MCF 10A (cell line): ENCODE measurements at places on chromosomes 2 and 18. TPM values are rescaled to one million over a fixed set of nuclear protein-coding genes. Genes with fewer than 3 reads are reported as not detected.

DNA sequence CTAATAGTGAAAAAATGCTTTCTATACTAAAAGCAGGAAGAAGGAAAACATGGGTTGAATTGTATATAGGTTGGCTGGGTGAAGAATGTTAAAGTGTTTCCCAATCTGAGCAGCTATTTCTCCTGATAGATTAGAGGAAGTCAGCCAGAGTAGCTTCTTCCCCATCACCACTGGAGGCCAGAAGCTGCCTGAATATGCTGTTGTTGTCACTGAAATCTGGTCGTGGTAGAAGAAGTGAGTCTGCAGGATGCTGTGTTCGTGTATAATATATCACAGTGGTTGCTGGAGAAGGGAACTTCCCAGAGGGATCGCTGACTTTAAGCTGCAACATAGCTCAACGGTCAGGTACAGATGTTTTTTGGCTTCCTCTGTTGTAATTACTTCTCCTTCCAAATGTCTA, 247.5 kb upstream of the LRATD1 start:
- no peaks in the 10 kb centered on the region for H3K4me1 ChIP-seq
- no peak overlapping the region for H3K4me3 ChIP-seq
- H3K36me3 ChIP-seq: no peaks in the 10 kb centered on the region
- no peak for DNase-seq
- no peak overlapping the region for H3K27ac ChIP-seq

DNA sequence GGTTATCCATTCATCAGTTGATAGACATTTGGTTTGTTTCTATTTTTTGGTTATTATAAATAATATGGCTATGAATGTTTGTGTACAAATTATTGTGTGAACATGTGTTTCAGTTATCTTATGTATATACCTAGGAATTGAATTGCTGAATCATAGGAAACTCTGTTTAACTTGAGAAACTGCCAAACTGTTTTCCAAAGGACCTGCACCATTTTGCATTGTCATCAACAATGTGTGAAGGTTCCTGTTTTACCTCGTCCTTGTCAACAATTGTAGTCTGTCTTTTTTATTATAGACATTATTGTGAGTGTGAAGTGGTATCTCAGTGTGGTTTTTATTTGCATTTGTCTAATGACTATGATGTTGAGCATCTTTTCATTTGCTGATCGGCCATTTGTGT, 17.1 kb downstream of the PDK1 start:
- no peaks in the 10 kb centered on the region for H3K27me3 ChIP-seq
- no peak overlapping the region for H3K4me3 ChIP-seq
- no peaks in the 10 kb centered on the region for H3K4me1 ChIP-seq
- H3K36me3 ChIP-seq: peaks cover 77% of the 10 kb centered on the region
- no peak overlapping the region for H3K27ac ChIP-seq
- DNase-seq: no peak

- H3K27ac ChIP-seq: no peak overlapping the region
- peaks cover 92% of the 10 kb centered on the region for H3K36me3 ChIP-seq
- H3K4me3 ChIP-seq: no peak overlapping the region
- H3K27me3 ChIP-seq: no peaks in the 10 kb centered on the region
- peaks cover 20% of the 10 kb centered on the region for H3K4me1 ChIP-seq
- no peak for DNase-seq
Measured at GRCh38 chr2:28906376-28906775, 11.9 kb downstream of the WDR43 start.

DNA sequence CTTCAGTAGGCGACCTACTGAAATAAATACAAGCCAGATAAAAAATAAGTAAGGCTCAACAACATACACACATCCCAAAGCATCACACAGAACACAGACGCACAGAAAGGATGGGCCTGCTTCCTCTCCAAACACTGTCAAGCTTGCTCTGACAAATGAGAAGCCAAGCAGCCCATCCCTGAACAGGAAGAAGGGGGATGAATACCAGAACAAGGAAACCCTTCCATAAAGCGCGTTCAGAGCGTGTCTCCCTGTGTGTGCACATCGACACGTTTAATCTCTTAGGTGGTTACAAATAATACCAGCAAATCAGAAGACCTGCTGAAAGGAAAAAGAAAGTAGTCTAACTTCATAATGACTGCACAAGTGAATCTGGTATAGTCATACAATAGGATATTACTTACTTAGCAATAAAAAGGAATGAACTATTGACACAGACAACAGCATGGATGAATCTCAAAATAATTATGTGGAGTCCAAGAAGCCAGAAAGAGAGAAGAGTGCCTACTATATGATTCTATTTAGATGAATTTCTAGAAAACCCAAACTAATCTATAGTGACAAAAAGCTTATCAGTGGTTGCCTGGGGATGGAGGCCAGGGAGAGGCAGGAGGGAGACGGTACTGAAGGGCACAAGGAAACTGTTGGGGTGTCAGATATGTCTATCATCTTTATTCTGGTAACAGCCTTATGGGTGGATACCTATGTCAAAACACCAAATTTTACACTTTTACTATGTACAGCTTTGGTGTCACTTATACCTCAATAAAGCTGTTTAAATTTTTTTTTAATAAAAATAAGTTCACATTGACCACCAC, 26.8 kb downstream of the MBOAT2 start:
- no peak for DNase-seq
- no peaks in the 10 kb centered on the region for H3K4me1 ChIP-seq
- H3K27me3 ChIP-seq: no peaks in the 10 kb centered on the region

- no peak overlapping the region for H3K27ac ChIP-seq
- no peaks in the 10 kb centered on the region for H3K27me3 ChIP-seq
- H3K4me1 ChIP-seq: no peaks in the 10 kb centered on the region
- no peaks in the 10 kb centered on the region for H3K36me3 ChIP-seq
- H3K4me3 ChIP-seq: no peak overlapping the region
- peak; percentile 17 for DNase-seq
Measured at GRCh38 chr18:2536493-2536892, 34.8 kb downstream of the METTL4 start.

DNA sequence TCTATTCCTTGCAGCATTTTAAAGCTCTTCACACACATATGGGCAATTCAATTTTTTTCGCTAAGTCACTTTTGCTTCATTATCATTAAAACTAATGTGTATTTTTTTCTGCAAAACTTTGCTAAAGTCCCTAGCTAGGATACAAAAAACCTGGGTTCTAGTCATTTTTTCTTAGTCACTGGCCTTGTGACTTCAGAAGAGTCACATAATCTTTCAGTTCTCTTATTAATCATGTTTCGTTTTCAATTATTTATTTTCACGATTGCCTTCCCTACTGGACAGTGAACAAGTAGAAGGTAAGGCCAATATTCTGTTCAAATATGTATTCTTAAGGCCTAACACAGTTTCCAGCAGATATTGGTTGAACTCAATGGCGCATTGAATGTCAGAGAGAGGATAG, 60.9 kb upstream of the CYRIA start:
- peaks cover 5% of the 10 kb centered on the region for H3K4me1 ChIP-seq
- DNase-seq: no peak
- peaks cover 32% of the 10 kb centered on the region for H3K27me3 ChIP-seq

- DNase-seq: no peak
- H3K4me1 ChIP-seq: peaks cover under 1% of the 10 kb centered on the region
- H3K27me3 ChIP-seq: peaks cover 28% of the 10 kb centered on the region
- no peaks in the 10 kb centered on the region for H3K36me3 ChIP-seq
- no peak overlapping the region for H3K4me3 ChIP-seq
Measured at GRCh38 chr2:118940486-118941120, 1.4 kb upstream of the MARCO start.

GRCh38 chr18:25072205-25072604, 279.8 kb downstream of the ZNF521 start:
- H3K4me1 ChIP-seq: no peaks in the 10 kb centered on the region
- no peak overlapping the region for H3K4me3 ChIP-seq
- H3K27me3 ChIP-seq: peaks cover 10% of the 10 kb centered on the region
- H3K27ac ChIP-seq: no peak overlapping the region
- H3K36me3 ChIP-seq: no peaks in the 10 kb centered on the region

- H3K36me3 ChIP-seq: peaks cover 5% of the 10 kb centered on the region
- no peak overlapping the region for H3K4me3 ChIP-seq
- H3K27me3 ChIP-seq: no peaks in the 10 kb centered on the region
- peaks cover 10% of the 10 kb centered on the region for H3K4me1 ChIP-seq
- DNase-seq: peak; percentile 20
Measured at GRCh38 chr2:134276381-134277172, 22.7 kb downstream of the MGAT5 start.

DNA sequence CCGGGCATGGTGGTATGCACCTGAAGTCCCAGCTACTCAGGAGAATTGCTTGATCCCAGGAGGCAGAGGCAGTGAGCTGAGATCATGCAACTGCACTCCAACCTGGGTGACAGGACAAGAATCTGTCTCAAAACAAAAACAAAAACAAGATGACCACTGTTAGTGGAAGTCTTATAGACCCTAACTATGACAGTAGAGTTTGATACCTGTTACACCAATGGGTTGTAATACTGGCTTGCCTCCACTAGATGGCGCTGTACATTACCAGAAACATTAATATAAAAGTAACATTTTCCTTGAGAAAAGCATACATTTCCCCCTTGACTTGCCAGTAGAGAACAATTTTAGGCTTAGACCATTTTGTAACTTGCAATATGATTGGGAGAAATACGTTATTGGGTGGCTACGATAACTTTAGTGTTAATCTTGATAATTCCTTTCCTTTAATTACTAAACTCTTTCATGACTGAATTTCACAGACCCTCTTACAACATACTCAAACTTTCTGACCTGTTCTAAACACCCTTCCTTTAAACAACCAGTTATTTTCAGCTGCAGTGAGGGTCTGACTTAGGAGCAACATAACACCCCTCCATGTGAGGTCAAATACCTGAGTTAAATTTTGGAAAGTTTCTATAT, 19.5 kb downstream of the SLC25A52 start:
- no peaks in the 10 kb centered on the region for H3K36me3 ChIP-seq
- no peak overlapping the region for H3K4me3 ChIP-seq
- H3K27me3 ChIP-seq: no peaks in the 10 kb centered on the region
- peak; percentile 59 for DNase-seq
- H3K27ac ChIP-seq: no peak overlapping the region

- no peaks in the 10 kb centered on the region for H3K27me3 ChIP-seq
- no peak overlapping the region for H3K27ac ChIP-seq
- no peaks in the 10 kb centered on the region for H3K4me1 ChIP-seq
- DNase-seq: no peak
- no peak overlapping the region for H3K4me3 ChIP-seq
Measured at GRCh38 chr2:113834051-113834730, 55.7 kb upstream of the ACTR3 start.

DNA sequence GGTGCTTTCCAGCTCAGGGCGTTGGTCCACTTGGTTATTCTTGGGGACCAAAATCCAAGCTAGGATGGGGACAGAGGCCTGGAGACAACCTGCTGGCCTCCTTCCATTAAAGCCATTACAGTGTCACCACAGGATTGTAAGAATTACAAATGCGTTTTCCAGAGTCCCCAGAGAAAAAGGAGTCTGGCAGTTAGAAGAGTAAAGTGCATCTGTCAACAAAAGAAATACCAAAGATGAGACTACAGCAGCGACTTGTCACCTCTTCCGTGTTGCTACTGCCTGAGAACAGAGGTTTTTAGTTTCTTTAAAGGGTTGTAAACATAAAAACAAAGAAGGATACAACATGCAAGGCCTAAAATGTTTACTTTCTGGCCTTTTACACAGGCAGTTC, 235.7 kb downstream of the AGAP1 start:
- DNase-seq: no peak
- H3K27me3 ChIP-seq: no peaks in the 10 kb centered on the region
- H3K27ac ChIP-seq: no peak overlapping the region

DNA sequence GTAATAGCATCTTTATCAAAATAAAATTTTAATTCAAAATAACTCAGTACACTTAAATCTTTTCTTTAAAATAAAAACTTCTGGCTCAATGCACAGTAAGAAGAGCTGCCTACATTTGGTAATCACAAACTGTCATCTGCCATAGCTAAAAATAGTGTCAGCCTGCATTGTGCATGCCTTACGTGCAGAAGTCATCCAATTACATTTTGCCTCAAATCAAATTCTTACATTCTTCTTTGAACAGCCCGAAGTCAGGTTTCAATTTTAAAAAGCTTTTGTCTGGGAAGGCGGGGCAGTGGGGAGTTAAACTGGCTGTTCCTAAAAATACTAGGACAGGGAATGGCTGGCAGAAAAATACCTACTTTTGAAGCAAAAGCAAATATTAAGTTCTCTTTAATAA, 51.1 kb downstream of the RTN4 start:
- peak; percentile 68 for DNase-seq
- H3K27ac ChIP-seq: peak overlapping the region; percentile 85
- peak overlapping the region; percentile 62 for H3K4me3 ChIP-seq
- H3K27me3 ChIP-seq: no peaks in the 10 kb centered on the region

GRCh38 chr18:27656167-27656778, 471.2 kb upstream of the CHST9 start:
- no peak overlapping the region for H3K27ac ChIP-seq
- H3K27me3 ChIP-seq: no peaks in the 10 kb centered on the region
- H3K36me3 ChIP-seq: no peaks in the 10 kb centered on the region
- peak; percentile 39 for DNase-seq

DNA sequence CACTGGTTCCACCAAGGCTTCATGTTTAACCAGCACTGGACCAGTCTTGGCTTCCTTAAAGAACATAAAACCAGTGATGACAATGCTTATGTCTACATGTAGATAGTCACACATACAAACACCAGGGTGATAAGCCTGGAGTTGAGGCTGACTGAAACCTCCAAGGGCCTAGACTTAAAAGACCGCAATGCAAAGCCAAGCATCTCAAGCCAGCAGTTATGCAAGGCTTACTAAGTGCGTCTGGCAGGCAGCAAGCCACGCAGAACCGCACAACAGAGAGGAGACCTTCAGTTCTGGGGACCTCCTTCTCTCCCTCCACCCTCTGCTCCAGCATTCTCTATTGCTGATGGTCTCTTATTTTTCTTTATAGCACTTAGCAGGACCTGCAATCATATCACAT, 63.2 kb upstream of the ACAA2 start:
- DNase-seq: no peak
- H3K4me3 ChIP-seq: no peak overlapping the region
- no peaks in the 10 kb centered on the region for H3K27me3 ChIP-seq

DNA sequence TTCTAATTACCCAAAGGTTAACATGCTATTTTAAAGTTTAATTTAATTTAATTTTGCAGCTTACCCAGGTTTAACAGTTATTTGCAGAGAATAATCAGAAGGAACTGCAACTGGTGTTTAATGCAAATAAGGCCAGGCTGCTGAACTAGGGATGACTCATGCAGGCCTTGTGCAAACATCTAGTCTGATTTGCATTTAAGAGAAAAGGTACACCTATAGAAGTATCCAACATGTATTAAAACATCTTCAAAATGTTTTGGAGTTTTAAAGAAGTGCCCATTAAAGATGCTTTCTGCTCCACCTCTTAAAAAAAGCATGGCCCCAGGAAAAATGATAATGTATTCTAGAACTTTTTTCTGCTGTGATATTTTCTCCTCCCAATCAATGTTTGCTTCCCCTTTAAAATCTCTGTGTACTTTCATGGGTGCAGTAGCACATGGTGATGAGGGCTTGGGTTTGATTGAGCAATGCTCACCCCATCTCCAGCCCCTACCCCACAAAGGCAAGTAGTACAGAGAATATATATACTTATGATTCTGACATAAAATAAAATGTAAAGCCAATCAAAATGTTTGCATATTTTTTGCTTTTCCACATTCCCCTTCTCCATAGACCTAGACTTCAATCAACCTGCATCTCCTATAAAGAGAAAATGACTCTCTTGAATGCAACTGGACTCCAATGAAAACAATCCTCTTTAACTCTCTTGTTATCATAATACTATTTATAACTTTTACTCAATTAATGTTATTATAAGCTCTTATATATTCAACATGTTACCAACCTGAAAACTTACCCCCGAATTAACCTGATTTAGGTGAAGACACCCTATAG, 54.1 kb downstream of the ATP8B1 start:
- H3K36me3 ChIP-seq: no peaks in the 10 kb centered on the region
- no peaks in the 10 kb centered on the region for H3K27me3 ChIP-seq
- peak; percentile 69 for DNase-seq
- peaks cover 15% of the 10 kb centered on the region for H3K4me1 ChIP-seq
- H3K4me3 ChIP-seq: no peak overlapping the region
- peak overlapping the region; percentile 5 for H3K27ac ChIP-seq

The ATP6V1B1 gene
- not detected in 2 replicates for total RNA-seq

The MYO3B gene
- total RNA-seq: not detected in 2 replicates

The MAP2 gene
- total RNA-seq: 16.2 and 40.2 TPM in 2 replicates

The C2orf66 gene
- 0.61 and 0.98 TPM in 2 replicates for total RNA-seq

The CSRNP3 gene
- 0.05 and 0.33 TPM in 2 replicates for total RNA-seq
